PC-3 (cell line): ENCODE measurements at places on chromosomes 1 and 21. TPM values are rescaled to one million over a fixed set of nuclear protein-coding genes. Genes with fewer than 3 reads are reported as not detected.

The ELF3 gene
- total RNA-seq, result 399 and 460 TPM in 2 replicates

The ABCG1 gene
- 0.66 and 2.0 TPM in 2 replicates for total RNA-seq

The AVPR1B gene
- 0.22 TPM in 1 of 2 replicates, not detected in the other for total RNA-seq

The RNU1-4 gene
- under 0.01 TPM in 2 replicates for total RNA-seq

The ATAD3C gene
- total RNA-seq, result 0.29 and 1.4 TPM in 2 replicates

The COL9A2 gene
- total RNA-seq, result 4.4 and 7.0 TPM in 2 replicates
